ENCODE measurements at places on chromosomes 4 and X.

GRCh38 chrX:31038575-31039326, 33.1 kb downstream of the FTHL17 start:
- peak; percentile 25 for DNase-seq

DNA sequence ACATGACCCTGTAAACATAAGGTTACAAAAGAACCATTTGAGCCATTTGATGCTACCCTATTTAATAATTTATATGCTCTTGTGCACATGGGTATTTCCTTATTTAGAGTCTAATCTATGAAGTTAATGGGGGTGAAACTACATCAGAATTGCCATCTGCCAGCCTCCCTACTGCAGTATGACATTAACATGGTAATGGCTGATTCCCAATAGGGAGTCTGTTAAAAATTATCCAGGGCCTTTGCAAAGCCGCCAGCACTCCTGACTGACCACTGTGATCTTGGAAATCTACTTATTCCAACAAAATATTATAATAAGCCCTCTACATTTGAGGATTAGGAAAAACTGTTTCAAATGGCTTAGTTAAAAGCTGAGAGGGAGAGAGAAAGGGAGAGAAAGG, 153.7 kb downstream of the CLCN4 start:
- no peak for DNase-seq

- no peak for DNase-seq
Measured at GRCh38 chr4:27917381-27917780, 1056.7 kb downstream of the STIM2 start.

GRCh38 chrX:9862525-9862924, 76.3 kb downstream of the SHROOM2 start:
- DNase-seq = no peak

DNA sequence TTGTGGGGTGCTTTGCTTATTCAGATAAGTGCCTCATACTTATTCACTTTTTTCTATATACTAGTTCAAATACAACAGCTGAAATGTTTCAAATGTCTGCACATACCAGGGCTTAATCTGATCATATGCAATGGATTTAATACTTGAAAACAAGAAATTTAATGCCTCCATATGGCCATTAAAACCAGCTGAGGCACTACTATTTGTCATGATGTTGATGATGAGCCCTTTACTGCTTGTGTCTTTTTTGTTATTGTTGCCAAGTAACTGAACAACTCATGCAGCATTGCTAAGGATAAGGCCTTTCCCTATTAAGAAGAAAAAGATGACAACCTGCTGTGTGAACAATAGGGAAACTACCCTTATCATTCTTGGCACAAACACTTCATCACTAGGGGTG, 52.5 kb downstream of the MAGEB10 start:
- no peak for DNase-seq

GRCh38 chr4:156749426-156750403, 221.9 kb downstream of the PDGFC start:
- no peak for DNase-seq

GRCh38 chr4:2150076-2150475, 90.9 kb downstream of the NAT8L start:
- DNase-seq = no peak

DNA sequence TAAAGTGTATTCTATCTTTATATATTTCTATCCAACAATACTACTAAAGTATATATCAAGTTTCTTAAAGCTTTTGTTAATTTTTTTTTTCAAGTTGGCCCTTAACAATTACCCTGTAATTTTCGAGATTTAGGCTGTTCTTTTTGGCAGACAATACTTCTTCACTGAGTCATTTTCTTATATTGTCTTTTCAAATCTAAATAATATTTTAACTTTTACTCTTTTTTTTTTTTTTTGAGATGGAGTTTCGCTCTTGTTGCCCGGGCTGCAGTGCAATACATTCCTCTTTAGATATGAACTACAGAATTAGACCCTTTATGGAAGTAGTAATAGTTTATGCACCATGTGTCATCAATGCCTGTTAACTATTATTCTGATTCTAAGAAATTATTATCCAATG, 120.7 kb downstream of the GLRA3 start:
- no peak for DNase-seq

GRCh38 chrX:15721911-15722310, 16.2 kb upstream of the CA5B start:
- no peak for DNase-seq

- peak; percentile 2 for DNase-seq
Measured at GRCh38 chrX:143634663-143635455, 1.0 kb downstream of the SLITRK4 start.

- no peak for DNase-seq
Measured at GRCh38 chr4:87360338-87360935, 30.6 kb downstream of the HSD17B11 start.

DNA sequence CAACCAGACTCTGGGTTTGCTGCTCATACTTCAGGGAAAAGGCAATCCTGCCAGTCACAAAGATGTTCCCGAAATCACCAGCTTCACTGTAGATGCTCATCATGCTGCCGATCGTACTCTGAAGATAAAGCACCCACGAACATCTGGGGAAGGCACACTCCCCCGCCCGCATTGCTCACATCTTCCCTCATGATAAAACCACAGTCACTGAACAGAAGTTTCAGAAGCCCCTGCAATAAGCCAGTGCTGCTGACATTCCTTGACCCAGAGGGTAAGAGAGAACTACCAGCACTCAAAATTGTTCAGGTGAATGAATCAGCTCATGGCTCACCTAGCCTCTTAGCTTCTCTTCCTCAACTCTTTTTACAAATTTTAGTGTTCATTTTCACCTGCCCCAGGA, 43.1 kb downstream of the SRPX2 start:
- no peak for DNase-seq

GRCh38 chr4:139243448-139244365, 36.3 kb downstream of the MGARP start:
- no peak for DNase-seq

- DNase-seq = peak; percentile 4
Measured at GRCh38 chr4:183967266-183967665, 62.2 kb downstream of the STOX2 start.

- DNase-seq = no peak
Measured at GRCh38 chr4:25223802-25224375, 9.9 kb upstream of the PI4K2B start.

- no peak for DNase-seq
Measured at GRCh38 chr4:6474053-6474568, 1.7 kb upstream of the PPP2R2C start.

DNA sequence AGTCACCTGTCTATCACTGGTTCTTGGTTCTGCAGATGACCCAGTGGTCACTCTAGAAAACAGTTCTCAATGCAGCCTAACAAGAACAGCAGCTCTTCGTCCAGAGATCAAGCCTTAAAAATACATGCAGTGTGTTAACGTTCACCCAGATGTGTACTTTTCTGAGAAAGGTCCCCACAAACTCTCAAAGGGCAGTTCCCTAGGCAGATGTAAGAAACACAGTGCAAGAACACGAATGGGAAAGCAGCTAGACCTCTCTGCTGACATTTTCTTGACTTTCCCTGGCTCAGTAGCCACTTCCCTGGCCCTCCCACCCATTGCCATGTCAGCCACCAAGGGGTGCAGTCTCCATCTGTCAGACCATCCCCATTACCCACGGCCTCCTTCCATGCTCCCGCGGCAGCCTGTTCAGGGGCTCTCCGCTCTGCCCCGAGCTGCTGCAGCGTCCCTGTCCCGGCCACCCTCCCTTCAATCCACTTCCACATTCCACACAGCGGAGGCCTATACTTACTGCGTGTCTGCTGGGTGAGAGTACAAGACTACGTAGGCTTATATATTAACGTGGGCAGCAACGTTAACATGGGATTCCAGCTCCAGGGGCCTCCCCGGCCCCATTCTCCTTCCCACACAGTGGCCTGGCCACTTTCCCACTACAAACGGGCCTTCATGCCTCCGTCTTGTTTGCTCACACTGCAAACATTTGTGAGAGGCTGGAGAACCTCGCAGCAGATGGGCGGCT, 34.3 kb downstream of the IRF2 start:
- no peak for DNase-seq

DNA sequence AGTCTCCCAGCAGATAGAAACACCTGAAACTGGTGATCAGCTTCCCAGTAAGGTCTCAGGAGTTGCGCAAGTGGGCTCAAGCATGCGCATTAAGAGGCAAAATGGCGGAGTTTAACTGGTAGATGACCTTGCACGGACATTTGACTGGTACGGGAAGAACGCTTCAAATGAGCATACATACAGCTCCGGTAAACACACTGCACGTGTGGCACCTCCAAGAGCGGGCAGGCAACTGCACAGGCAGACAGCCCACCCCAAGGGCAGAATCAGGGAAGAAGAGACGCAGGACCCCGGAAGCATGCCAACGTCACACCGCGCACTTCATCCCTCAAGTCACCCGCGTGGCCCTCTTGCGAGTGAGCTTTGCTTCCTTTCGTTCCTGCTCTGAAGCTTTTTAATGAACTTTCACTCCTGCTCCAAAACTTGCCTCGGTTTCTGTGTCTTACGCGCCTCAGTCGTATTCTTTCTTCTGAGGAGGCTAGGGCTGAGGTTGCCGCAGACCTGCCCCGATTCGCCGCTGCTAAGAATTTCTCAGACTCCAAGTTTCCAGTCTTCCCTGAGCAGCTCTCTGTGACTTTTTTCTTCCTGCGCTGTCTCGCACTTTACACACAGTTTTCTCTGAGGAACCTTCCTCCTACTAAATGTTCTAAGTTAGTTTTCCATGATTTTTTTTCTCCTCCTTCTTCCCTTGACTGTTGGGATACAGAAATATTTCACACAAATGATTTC, 180.7 kb upstream of the ZFP42 start:
- no peak for DNase-seq

GRCh38 chrX:71210816-71211215, 12.2 kb upstream of the GJB1 start:
- no peak for DNase-seq

DNA sequence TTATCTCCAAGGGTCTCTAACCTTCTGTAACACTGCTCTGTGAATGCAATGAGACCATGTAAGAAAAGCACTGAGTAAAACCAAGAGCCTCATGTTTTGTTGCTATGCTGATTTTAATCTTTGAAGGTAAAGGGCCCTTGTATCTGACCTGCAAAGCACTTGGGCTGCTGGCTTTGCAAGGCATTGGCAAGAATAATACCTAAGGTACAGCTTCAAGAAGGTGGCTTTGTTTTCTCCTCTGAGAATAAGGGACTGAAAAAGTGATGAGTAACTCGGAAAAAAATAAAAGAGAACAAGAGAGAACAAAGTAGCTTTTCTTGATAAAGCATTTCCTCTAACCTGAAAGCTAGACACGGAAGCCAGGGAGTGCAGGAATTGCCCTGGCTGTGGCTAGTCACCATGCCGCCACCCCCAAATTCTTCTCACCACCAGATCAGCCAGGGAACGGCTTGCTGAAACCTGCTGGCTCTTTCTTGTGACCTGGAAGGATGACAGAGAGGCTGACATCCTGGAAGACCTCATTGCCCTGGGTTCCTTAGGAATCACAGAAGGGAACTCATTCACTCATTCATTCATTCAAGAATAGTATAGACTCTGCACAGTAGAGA, 41.8 kb upstream of the HS3ST1 start:
- no peak for DNase-seq

DNA sequence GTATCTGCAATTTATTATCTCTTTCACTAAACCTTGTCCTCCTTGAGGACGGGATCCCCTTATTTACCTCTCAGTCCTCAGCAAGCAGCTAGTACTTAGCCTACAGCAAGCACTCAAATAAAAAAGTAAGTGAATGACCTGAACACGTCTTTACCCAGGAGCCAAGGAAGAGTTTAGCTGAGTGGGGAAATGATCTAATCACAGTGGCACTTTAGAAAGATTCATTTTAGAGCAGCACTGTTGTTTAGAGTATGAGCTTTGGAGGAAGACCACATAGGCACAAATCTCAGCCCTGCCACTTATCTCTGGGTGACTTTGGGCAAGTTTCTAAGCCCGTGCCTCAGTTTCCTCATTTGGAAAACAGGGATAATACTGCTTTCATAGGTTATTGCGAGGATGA, 2.7 kb downstream of the FAM120C start:
- DNase-seq = no peak

DNA sequence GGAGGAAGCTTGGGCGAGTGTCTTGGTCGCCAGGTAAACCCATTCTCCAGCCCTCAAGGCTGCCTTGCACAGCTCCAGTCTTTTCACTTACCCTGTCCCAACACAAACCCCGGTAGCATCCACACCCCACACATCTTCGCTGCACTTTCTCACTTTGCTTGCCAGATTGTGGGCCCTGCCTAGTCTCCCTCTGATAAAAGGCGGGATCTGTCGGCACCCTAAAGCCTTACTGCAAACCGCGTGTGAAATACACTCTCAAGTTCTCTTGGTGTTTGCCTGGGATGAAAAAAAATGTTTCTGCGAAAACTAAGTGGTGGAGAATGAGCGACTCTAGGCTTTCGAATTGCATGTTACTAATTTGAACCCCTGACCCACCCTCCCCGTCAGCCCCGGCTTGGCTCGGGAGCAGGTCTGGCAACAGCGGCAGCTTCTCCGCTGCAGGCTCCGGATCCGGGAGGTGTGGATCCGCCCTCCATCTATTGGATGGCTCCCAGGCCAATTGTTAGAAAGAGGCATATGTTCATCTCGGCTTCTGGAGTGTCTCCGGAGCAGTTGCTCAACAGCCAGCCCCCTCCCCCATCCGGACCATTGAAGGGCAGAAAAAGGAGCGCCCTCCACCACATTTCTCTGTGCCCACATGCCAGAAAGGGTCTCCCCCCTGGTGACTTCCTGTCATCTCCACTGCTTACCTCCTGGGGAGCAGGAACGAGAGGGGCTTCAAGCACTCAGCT, 3.0 kb upstream of the CITED1 start:
- DNase-seq = peak; percentile 13

- peak; percentile 80 for DNase-seq
Measured at GRCh38 chrX:20265221-20265725, 1.4 kb downstream of the RPS6KA3 start.

DNA sequence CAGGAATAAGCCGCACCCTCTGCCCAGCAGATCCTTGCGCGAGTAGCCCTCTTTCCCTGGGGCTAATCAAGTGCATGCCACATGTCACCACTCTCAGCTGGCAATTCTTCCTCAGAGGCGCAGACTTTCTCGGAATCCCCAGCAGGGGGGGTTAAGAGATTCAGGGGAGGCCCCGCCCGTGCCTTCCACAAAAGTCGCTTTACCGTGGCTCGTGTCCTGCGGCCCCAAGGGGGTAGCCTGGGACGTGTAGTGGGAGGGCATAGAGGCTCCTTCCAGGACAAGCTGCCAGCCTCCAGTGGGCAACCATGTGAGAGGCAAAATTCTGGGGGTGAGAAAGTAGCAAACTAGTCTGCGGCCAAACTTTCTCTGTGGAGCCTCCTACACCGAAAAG, 652 bp downstream of the SRPX start:
- DNase-seq = peak; percentile 25

DNA sequence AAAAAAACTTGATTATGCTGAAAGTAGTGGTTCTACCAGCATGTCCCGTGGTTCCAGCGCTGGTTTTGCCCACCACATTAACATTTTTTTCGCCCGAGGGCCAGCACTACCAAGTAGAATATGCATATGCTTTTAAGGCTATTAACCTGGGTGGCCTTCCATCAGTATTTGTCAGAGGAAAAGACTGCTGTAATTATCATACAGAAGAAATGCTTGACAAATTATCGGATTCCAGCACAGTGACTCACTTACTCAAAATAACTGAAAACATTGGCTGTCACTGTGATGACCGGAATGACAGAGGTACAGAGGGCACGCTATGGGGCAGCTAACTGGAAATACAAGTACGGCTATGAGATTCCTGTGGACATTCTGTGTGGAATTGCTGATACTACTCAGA, 34.6 kb downstream of the PRPS2 start:
- no peak for DNase-seq

GRCh38 chrX:23737413-23737812, 5.7 kb downstream of the ACOT9 start:
- DNase-seq = peak; percentile 71

- DNase-seq = peak; percentile 30
Measured at GRCh38 chr4:150010525-150011126, 67.6 kb upstream of the DCLK2 start.

All from inflammatory macrophage treated with lipopolysaccharide for 4 hours (primary cell).